ENCODE measurements at places on chromosomes 12 and 14.
A peak's percentile ranks its signal among the peaks of the same experiment; 100 is the strongest.

DNA sequence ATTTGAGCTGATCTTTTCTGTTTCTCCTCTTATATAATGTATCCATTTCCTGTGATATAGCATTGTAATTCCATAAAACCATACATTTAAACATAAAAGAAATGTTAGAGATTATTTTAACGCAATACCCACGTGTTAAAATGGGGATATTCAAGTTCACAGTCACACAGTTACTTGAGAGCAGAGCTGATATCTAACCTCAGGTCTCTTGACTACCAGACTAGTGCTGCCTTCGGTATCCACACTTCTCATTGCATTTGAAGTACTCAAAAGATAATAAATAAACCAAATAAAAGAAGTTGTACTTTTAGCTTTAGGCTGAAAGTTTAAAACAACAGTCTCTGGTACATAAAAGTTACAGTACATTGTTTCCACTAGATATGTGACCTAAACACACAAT lies 2.9 kb downstream of the CLECL1 start:
- DNase-seq: no peak

DNA sequence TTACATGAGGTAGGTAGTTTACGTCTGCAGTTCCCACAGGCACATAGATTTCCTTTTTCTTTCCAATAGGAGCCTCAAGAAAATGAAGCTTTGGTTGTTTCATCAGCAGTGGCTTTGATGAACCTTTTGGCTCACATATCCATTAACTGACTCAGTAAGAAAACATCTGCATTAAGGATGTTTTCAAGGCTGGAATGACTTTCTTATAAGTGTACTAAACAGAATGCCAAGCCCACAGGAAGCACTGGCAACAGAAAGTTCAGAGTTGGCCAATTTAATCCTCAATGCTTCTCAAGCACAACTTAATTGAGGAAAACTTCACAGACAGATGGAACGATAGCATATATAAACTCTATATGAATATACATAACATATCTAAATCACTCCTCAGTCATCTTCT lies 63.5 kb downstream of the ST8SIA1 start:
- no peak for DNase-seq

GRCh38 chr14:67242168-67242420 lies 859 bp downstream of the PALS1 start:
- DNase-seq: no peak

- no peak for DNase-seq
Measured at GRCh38 chr12:131230340-131231031, 276.8 kb downstream of the ADGRD1 start.

DNA sequence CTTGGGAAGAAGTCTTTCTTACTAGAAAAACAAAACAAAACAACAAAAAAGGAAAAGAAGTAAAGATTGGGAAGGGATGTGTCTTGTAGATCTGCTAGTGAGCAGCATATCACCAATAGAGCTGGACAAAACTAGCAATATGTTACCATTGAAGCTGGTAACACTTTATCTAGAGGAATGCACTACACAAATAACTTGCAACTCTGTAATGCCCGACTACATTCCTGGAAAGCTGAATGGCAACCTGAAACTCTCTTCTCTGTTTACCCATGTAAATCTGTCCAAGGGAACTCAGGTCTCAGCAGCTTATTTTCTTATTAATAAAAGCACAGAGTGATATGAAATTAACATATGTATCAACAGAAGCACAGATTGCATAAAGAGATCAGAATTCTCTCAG lies 624.4 kb downstream of the KCNH5 start:
- DNase-seq: no peak

- peak; percentile 84 for DNase-seq
Measured at GRCh38 chr12:52221912-52222457, 11.1 kb upstream of the KRT7 start.

DNA sequence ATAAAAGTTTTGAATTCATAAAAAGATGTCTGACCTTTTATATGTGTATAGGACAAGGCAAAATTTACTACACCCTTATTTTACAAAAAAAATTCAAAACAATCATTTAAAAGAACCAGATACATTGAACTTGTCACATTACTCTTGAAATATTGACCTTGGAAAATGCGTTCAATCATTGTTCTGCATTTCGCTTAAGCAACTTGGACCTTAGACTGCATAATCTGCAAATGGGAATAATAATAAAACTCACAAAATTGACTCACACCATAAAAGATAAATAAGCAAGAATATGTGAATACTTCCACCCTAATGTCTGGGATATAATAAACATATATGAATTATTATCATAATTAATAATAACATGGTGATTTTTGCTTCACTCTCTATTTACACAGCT lies 69.4 kb upstream of the PTPRB start:
- DNase-seq: no peak

GRCh38 chr14:64954491-64955240 lies 12.1 kb upstream of the GPX2 start:
- no peak for DNase-seq

- DNase-seq: no peak
Measured at GRCh38 chr14:94145902-94146527, 16.6 kb upstream of the IFI27L2 start.

GRCh38 chr12:2288001-2288400 lies 235.2 kb downstream of the CACNA1C start:
- no peak for DNase-seq

DNA sequence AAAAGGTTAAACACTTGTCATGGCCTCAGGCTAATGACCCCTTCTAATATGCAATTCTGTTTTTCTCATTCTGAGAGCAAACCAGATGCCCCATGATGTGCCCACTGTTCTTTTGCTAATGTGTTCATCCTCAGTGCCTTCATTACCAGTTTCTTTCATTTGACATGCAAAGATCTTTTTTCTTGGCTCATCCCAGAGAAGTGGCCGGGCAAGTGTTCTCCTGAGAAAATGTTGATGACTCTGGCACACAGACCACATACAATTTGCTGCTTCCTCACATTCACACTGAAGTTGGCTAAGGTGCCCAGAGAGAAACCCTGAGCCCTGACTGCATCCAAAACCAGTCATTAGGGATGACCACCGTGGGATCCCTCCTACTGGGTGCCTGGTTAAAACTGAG lies 833.3 kb downstream of the DIO2 start:
- DNase-seq: no peak

DNA sequence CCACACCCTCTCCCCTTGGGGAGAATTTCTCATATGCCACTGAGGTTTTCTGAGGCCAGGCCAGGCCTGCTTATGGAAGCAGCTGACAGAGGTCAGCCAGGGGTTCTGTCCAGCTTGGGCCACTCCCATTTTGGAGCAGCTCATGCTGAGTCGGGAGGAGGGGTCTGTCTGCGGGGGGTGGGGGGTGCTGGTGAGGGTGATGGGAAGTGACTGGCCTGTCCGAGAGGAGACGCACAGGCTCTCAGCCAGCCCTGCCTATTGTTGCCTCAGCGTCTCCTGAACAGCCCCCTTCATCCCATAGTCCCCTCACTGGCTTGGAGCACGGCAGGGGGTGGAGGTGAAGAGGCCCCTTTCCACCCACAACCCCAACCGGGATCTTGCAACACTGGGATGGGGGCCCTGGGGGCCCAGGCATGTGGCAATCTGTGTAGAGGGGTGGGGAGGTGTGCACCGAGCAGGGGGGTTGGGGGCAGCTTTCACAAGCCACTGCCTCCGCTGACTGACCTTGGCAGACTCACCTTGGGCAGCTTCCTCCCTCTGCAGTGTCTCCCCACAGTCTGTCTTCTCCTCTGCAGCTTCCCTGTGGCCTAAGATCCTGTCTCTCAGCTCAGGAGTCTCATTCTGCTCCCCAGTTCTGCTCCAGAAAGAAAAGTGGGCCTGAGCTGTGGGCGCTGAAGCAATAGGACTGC lies 5.5 kb downstream of the CEBPE start:
- no peak for DNase-seq

- no peak for DNase-seq
Measured at GRCh38 chr12:107545737-107546353, 139.8 kb upstream of the PWP1 start.

DNA sequence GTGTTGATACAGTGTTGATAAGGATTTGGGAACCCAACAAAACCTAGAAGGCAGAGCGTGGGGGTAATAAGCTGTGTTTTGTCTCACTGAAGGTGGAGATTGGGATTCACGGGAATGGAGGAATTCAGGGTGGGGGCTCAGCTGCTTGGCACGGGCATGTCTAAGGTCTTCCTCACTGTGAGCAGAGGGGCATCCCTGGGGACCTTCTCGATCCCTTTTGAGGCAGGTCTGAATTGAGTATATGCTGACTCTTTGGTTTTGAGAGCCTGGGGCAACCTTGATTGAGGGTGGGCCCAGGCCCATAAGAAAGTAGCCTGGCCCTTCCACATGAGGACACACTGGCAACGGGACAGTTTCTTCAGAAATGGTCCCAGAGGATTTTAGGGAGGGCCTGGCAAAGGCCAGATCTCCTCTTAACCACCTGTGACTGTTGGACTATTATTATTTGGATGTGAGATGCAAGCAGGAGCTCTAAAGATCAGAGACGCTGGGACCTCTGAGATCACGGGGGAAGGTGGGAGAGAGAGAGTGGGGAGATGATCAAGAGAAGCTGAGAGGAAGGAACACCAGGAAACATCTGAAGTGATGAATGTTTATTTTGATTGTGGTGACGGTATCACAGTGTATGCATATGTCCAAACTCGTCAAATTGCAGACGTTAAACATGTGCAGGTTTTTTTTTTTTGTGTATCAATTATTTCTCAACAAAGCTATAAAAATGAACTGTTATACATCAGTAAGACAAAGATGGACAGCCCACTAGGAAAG lies 48.4 kb downstream of the SMIM41 start:
- DNase-seq: no peak

- DNase-seq: no peak
Measured at GRCh38 chr12:52517888-52518287, 2.3 kb downstream of the KRT5 start.

DNA sequence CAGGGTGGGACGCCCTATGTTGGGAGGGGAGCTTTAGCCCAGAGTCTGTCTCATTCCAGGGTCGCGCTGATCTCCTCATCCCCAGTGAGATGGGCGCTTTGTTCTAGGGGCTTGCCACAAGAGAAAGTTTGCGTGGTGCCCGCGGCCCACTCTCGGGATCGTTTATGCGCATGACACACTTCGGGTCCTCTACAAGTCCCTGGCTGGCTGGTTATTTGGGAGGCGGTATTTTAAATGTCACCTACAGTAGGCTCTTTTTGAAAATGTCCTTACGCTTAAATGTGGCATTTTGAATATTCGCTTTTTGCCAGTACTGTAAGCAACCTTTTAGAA lies 541 bp downstream of the GOLT1B start:
- DNase-seq: no peak

DNA sequence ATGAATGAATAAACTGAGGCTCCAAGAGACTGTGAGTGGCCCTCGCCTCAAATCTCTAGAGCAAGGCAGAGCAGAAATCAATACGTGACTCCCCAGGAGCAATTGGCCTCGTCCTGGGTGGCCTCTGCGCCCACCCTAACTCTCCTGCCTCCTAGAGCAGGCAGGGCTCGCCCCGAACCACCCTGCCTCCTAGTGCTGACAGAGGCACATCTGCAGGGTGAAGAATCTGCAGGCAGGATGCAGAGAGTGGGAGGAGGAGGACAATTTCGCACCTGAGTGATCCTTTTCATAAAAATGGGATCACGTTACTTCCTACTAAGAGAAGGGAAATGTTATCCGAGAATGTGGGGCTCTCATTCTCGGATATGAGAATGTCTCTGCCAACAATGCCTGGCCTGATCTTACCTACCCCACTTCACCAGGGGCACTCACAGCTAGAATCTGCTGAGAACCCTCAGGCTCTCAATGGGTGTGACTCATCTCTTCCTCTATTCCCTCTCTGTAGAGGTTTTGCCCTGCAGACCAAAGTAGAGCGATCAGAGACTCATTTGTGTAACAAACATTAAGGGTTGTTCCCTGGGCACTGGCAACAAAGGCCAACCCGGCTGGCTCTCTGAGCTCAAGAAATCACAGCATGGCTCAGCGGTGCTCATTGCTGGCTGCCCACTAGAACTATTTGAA lies 61.7 kb upstream of the BCL2L14 start:
- DNase-seq: peak; percentile 61

DNA sequence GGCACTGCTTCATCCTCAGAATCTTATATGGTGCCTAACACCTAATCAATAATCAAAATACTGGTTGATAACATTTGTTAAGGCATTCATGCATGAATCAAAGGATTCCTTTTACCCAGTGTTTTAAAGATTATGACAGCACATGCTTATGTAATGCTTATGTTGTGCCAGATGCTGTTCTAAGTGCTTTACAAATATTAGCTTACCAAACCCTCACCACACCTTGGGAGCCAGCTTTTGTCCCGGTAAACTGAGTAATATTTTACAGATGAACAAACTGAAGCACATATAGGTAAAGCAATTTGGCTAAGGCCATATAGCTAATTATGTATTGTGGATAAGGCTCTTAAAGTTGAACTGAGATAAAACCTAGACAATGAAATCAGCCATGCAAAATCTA lies 209.2 kb downstream of the ALX1 start:
- no peak for DNase-seq

DNA sequence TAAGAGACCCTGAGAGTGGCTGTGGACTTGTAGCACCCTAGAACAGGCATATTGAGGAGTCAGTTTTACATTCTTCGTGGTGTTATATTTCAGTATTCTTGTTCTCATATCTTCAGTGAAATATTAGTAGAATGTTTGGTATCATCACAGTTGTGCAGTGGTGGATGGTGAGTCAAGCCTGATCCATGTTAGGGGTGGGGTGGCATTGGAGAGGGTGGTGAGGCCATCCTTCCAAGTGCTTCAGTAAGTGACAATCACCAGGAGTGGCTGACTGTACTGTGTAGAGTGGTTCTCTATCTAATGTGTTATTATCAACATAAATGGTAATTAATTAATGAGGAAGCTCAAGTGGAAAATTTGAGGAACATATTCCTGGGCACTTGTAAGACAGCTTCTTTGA lies 197.7 kb upstream of the SLC16A7 start:
- DNase-seq: no peak

- DNase-seq: no peak
Measured at GRCh38 chr14:96914571-96915128, 117.5 kb downstream of the VRK1 start.

- no peak for DNase-seq
Measured at GRCh38 chr12:91053951-91054715, 3.7 kb downstream of the KERA start.

DNA sequence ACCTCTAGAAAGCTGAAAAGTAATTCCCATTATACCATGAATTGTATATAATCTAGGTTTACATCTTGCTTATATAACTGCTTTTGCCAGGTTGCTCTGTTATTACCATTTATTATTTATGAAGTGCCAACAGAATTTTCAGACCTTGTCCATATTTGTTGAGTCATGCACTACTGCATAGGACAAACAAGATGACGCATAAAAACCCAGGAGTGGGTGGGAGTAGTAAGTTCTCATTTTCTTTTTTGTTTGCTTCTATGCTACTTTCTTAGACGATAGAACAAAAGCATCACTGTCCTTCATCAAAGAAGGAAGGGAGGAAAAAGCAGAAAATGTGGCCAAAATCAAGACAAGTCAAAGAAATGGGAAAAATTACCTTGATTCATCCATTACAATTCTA lies 119.0 kb upstream of the RASSF8 start:
- DNase-seq: no peak

GRCh38 chr14:104830781-104831180 lies 29.9 kb downstream of the ZBTB42 start:
- no peak for DNase-seq

- no peak for DNase-seq
Measured at GRCh38 chr12:27499377-27499776, 24.6 kb upstream of the PPFIBP1 start.

All from stimulated activated CD4-positive, alpha-beta T cell treated with anti-CD3 and anti-CD28 coated beads, Interleukin-12 subunit alpha, Interleukin-12 subunit beta, amount 100 ng/mL, for 48 hours (primary cell).